Activated CD4-positive, alpha-beta T cell treated with anti-CD3 and anti-CD28 coated beads, Interleukin-2, amount 10 ng/mL, durations not matched to agents 7 days and 5 days (primary cell): ENCODE measurements at places on chromosomes 16 and 17. TPM values are rescaled to one million over a fixed set of nuclear protein-coding genes. Genes with fewer than 3 reads are reported as not detected.

The LRRC3C gene
- not detected for total RNA-seq

The CA5A gene
- not detected for total RNA-seq

The HOXB9 gene
- total RNA-seq, result not detected

The CCDC200 gene
- total RNA-seq, result not detected

The NPIPB8 gene
- total RNA-seq, result 0.44 TPM

The CCL7 gene
- not detected for total RNA-seq

The SHCBP1 gene
- total RNA-seq, result 42.0 TPM

The RBFOX1 gene
- total RNA-seq, result not detected

The ADCY9 gene
- total RNA-seq, result 12.4 TPM

The MYH1 gene
- not detected for total RNA-seq

The TP53TG3D gene
- total RNA-seq, result not detected

The RNF43 gene
- 0.12 TPM for total RNA-seq

The BRIP1 gene
- total RNA-seq, result 28.7 TPM

The KCNH4 gene
- 0.17 TPM for total RNA-seq

The OR3A3 gene
- total RNA-seq, result not detected

The CHST6 gene
- not detected for total RNA-seq

The ZNF48 gene
- total RNA-seq, result 13.9 TPM

The DHRS7C gene
- not detected for total RNA-seq

The KRT13 gene
- total RNA-seq, result not detected

The HCRT gene
- total RNA-seq, result not detected

The CLEC10A gene
- total RNA-seq, result not detected
